ENCODE measurements at places on chromosomes 11 and 22.

- no peak for DNase-seq
Observed at GRCh38 chr11:119615882-119616196, 113.2 kb downstream of the NECTIN1 start.

DNA sequence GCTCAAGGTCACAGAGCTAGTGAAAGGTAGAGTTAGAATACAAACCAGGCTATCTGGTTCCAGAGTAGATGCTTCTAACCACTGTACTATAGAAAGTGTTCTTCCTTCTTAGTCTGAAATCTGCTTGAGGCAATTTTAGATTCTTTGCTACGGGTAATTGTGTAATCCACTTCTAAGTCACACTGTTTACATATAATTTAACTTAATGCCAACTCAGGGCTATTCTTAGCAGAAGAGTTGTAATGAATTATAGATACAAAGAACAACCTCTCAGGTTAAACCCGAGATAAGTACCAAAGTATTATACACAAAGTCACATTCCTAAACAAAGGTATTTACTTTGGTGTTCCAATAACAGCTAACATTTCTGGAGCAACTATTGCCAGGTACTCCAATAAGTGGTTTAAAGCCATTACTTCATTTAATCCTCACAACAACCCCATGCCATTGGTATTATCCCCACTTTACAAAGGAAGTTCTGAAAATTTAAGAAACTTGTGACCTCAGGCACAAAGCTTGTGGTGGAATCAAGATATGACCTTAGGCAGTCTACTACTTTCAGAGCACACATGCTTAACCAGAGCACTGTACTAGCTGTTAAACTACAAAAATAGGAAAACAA, 31.1 kb upstream of the DDI1 start:
- no peak for DNase-seq

- DNase-seq, result no peak
Observed at GRCh38 chr11:134957540-134958335, 545.7 kb upstream of the B3GAT1 start.

GRCh38 chr22:24553597-24554312, 1.2 kb downstream of the GUCD1 start:
- no peak for DNase-seq

- DNase-seq, result no peak
Observed at GRCh38 chr11:8512547-8512946, 81.5 kb downstream of the STK33 start.

GRCh38 chr22:23156286-23156685, 11.0 kb downstream of the RAB36 start:
- DNase-seq, result no peak

DNA sequence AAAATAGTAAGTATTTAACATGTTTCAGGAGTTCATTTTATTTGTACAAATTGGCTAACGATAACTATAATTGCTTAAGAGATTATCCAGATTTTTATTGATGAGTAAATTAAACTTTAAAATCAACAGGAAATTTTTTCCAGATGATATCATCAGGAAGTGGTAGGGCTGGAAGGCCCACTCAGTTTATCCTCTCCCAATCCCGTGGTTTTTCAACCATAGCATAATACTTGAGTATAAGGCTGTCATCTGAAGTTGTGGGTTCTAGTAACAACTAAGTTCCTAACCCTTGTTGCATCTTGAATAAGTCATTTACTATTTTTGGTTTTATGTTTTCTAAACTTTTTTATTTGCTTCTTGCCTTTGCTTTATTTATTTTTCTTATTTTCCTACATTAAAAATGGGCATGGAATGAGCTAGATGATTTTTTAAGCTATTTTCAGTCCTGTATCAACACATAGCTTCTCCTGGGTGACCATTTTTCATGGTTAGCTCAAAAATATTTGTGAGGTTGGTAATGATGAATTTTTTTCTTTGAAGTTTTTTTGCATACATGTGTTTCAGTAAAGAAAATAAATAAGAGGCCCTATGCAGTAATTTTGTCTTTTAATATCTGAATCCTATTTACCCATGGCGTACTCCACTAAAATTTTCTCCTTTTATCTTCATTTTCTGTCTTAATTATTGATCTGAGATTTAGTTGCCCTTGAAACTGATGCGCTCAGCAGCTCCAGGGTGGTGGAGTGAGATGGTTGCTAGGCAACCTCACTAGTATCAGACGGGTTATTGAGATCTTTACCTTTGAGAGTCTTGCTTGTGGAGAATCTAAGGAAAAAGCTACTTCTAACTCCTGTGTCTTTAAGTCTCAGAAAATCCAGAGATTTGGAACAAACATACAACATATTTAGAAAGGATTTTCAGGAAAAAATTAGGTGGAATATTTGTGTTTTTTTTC, 452.0 kb upstream of the CCDC179 start:
- DNase-seq, result no peak

DNA sequence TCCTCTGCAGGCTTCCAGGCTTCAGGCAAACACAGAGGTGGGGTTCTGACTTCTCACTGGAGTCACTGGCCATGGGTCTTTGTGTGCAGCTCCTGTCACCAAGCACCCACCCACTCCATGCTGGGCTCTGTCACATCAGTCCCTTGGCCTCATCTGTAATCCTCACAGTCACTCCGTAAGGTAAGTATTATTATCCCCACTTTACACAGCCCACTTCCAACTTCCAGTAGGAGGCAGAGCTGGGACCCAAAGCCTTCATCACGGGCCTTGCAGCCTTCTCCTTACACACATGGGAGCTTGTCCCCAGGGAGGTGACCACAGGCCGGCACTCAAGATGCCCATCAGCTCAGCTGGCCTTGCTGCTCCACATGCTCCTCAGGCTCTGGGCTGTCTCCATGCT, 266.7 kb upstream of the B3GAT1 start:
- no peak for DNase-seq

- DNase-seq, result no peak
Observed at GRCh38 chr11:7457211-7457610, 28.1 kb upstream of the OLFML1 start.

DNA sequence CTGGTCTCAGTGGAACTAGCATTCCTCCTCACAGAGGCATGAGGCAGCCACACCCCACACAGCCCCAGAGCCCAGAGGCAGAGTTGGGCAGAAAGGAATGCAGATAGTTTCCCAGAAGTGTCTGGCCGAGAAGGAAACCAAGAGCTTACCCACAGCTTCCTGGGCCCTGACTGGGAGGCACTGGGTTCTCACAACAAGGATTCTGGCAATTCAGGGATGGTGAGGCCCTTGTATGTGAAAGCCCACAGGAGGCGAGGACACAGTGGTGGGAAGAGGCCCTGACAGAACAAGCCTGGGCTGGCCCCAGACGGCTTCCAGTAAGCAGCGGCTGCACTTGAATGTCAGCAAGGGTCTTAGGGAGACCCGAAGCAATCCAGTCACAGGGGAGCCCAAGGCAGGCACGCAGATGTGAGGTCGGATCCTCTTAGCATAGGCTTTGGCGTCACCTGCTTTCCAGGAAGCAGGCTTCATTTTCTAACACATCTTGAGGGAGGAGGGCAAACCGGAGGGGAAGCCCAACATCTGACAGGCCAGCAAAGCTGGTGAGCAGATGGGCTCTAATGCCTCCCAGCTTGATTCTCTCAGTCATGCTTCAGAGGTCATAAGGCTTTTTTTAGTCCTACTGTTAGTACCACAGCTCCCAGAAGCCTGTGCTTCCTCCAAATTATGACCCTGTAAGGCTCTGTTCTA, 78.3 kb upstream of the AKIP1 start:
- no peak for DNase-seq

- no peak for DNase-seq
Observed at GRCh38 chr11:102810950-102811660, 13.1 kb upstream of the MMP1 start.

- no peak for DNase-seq
Observed at GRCh38 chr11:62142043-62142375, 18.2 kb downstream of the INCENP start.

GRCh38 chr11:94219771-94220170, 84.6 kb upstream of the IZUMO1R start:
- no peak for DNase-seq

DNA sequence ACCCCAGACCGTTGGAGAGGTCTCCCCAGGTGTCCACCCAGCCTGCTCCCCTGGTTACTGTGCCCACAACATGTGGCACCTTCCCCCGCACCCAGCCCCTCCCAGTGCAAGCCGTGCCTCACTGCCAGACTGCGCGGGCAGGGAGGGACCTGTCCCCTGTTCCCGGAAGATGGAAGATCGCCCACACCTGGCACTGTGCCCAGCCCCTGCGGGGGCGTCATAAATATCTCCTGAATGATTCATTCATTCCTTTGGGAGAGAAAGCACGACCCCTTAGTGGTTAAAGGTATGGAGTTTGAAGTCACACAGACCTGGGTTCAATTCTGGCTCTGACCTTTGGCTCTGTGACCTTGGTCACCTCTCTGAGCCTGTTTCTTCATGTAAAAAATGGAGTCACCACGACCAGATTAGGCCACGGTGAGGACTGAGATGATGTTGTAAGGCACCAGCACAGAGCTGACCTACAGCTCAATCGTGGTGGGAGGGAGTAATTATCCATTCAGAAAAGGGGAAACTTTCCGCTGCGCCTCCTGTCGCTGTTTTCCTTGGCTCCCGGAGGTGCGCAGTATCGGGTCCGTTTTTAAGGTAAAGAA, 497 bp upstream of the SYT12 start:
- no peak for DNase-seq

GRCh38 chr11:22510010-22510409, 115.6 kb downstream of the FANCF start:
- DNase-seq, result no peak

- DNase-seq, result no peak
Observed at GRCh38 chr11:8336356-8337129, 72.9 kb upstream of the LMO1 start.

DNA sequence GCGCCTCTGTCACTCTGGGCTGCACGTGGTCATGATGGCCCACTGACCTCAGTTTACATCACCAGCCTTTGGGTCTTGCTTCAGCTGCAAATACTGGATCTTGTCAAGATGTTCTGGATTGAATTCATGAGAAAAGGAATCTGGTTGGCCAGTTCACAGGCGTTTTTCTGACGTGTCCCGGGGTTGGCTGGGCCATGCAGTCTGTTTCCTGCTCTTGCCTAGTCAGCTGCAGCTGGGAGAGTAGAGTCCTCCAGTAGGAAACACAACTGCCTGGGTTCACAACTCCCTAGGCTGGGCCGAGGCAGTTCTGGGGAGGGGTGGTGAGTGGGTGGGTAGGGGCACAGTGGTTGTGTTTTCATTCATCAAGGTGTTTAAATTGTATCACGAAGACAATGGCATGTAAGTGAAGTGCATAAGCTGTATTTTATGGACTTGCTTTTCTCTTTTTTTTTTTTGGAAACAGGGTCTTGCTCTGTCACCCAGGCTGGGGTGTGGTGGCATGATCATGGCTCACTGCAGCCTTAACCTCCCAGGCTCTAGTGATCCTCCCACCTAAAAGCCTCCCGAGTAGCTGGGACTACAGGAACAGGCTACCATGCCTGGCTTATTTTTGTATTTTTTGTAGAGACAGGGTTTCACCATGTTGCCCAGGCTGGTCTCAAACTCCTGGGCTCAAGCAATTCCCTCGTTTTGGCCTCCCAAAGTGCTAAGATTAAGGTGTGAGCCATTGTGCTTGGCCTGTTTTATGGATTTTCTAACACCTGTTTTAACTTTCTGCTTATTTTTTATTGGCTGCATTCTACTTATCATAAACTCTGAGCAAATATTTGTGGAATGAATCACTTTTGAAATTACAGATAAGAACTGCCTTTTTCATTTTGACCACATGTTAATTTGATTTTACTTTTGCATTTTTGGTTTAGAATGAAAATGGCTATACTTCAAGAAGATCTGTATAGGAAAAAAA, 54.0 kb upstream of the PITPNB start:
- no peak for DNase-seq

GRCh38 chr11:122032317-122032716, 83.7 kb downstream of the BLID start:
- no peak for DNase-seq

DNA sequence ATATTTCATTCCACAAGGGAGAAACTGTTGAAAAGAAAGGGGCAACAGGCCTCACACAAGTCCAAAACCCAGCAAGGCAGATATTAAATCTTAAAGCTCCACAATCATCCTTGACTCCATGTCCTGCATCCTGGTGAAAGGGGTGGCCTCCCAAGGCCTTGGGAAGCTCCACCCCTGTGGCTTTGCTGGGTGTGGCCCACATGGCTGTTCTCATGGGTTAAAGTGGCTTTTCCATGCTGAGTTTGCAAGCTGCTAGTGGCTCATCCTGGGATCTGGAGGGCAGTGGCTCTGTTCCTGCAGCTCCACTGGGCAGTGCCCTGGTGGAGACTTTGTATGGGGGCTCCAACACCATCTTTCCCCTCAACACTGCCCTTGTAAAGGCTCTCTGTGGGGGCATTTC, 106.4 kb downstream of the CTNND1 start:
- no peak for DNase-seq

- DNase-seq, result no peak
Observed at GRCh38 chr11:119567688-119568582, 145.0 kb upstream of the THY1 start.

DNA sequence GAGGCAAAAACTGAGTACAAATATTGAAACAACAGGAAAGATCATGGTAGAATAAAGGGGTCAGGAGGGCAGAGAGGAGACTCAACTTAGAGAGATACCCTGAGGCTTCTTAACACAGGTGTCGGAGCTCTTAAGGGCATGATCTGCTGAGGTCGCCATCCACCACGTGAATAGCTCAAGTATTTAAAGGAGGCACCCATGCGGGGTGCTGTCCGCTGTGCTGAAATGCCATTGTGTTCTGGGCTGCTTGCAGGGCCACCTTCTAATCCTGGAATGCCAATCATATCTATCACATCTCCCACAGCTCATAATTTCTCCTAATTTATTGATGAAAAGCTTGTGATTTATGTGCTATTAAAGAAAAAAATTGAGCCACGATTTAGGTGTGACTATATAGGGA, 90.2 kb downstream of the SEZ6L start:
- DNase-seq, result no peak

- no peak for DNase-seq
Observed at GRCh38 chr11:125264100-125265022, 99.8 kb downstream of the PKNOX2 start.

GRCh38 chr22:49811020-49811791, 16.5 kb downstream of the BRD1 start:
- DNase-seq, result no peak

DNA sequence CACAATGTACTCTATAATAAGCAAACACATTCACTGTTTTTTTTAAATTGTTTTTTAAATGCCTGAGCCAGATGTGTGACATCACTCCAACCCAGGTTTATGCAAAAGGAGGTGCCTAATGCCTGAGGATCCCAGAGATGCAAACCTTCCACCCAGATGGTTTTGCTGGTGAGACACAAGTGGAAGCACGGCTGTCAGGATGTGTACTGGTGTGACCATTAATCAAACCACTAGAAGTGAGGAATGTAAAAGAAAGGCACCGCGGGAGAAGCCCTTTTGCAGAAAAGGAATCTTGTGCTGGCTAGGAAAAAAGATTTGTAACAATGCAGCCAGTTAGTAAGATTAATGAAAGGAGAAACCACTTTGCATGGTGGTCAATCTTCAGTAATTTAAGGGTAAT, 407.4 kb downstream of the LARGE1 start:
- no peak for DNase-seq

- no peak for DNase-seq
Observed at GRCh38 chr11:119616586-119617339, 112.2 kb downstream of the NECTIN1 start.

All from stimulated activated CD4-positive, alpha-beta T cell treated with anti-CD3 and anti-CD28 coated beads, Interleukin-4, amount 100 ng/mL, for 1 hour (primary cell).